ENCODE measurements at places on chromosomes 1 and 21.

GRCh38 chr1:154657556-154657955, 49.6 kb upstream of the ADAR start:
- DNase-seq, result no peak

DNA sequence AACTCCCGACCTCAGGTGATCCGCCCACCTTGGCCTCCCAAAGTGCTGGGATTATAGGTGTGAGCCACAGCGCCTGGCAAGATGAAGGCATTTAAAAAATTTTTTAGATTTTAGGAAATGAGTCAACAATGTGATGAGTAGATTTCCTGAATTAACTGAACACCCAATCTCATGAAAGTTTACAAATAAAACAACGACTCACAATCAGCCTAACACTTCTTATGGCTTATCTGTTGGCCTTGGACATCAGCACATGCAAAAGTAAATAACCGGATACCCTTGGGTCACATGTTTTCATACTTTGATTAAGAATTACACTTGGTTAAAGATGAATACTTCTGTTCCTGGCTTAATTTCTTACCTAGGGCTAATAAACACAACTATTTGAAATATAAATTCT, 3.0 kb downstream of the GNG12 start:
- no peak for DNase-seq

DNA sequence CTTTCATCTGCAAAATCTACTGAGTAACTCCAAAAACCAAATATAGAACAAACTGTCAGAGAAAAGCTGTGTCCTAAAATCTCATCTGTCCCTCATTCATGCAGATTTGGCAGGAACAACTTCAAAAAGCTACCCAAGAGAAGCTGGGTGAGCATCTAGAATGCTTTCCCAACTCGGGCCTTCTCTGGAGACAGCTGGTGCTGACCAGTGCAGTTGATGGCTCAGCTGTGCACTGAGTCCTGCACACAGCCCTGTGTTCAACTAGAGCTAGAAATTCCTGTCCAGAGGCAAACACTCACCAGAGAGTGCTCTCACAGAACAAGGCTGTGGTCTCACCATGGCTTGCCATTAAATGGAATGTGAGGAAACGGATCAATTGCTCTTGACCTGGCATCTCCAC, 202.8 kb downstream of the ASTN1 start:
- no peak for DNase-seq

GRCh38 chr1:72111662-72112061, 170.7 kb downstream of the NEGR1 start:
- no peak for DNase-seq

DNA sequence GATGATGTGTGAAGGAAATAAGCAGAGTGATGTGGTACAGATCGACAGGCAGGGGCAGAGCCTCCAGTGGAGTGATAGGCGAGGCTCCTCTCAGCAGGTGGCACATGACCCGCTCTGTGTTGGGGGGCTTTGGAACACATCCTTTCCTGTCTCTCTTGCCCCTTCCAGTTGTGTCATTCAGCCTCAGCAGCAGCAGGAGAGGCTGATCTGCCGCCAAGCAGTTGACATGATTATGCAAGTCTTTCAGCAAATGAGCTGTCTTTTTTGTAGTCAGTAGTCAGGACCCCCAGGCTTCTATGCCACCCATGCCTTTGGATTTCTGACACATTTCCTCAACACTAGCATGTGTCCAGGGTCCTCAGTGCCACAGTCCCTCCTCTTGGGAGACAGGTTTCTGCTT, 307.1 kb upstream of the C1orf174 start:
- no peak for DNase-seq

DNA sequence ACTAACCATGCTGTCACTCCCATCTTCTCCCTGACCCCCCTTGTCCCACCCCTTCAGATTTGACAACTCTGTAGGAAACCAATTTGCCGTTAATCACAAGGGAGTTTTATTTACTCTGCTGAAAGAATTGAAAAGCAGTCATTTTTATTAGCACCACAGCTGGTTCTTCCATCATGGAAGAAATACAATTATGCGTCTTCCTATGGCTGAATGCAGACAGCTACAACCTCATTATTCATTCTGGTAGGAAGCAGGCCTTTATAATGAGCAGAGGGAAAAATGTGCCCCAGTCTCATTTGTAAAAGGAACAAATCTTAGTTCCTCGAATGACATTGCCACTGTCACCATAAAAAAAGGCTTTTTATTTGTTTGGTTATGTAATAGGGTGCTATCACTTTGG, 35.2 kb downstream of the JUN start:
- DNase-seq, result no peak

GRCh38 chr1:83800066-83800465, 198.9 kb downstream of the TTLL7 start:
- no peak for DNase-seq

- DNase-seq, result peak; percentile 63
Measured at GRCh38 chr1:22930240-22930912, 42.3 kb downstream of the LACTBL1 start.

GRCh38 chr21:35265170-35265877, 216.2 kb upstream of the RUNX1 start:
- no peak for DNase-seq

GRCh38 chr1:155334962-155335361, 14.3 kb downstream of the RUSC1 start:
- DNase-seq, result no peak

- no peak for DNase-seq
Measured at GRCh38 chr1:150566589-150567340, 12.6 kb downstream of the MCL1 start.

DNA sequence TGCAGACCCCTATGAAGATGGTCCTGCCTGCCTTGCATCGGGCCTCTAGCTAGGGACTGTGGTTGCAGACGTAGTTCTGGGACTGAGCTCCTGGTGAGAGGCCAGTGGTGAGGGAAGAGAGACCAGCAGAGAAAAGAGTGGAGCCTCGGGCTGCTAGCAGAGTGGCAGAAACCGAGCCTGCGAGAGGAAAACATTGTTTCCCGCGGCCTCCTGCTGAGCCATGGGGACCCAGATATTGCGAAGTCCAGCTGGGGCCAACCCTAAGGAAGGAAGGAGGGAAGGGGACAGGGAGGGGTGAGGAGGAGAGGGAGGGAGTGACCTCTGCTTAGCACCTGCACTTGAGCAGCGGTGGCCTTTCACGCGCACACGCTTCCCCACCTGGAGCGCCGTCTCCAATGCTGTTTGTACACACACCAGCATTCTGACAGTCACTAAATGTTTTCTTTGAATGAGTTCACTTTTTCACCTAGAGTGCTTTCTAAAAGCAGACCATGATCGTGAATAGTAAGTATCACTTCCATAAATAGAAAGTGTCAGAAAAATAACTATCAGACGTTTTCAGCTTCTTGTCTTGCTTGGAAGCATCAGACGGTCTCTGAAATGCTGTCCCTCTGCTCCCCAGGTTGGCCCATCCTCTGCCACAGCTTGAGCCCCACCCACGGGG, 2.5 kb upstream of the FNDC10 start:
- DNase-seq, result peak; percentile 68

- no peak for DNase-seq
Measured at GRCh38 chr1:11157394-11157793, 31.8 kb upstream of the ANGPTL7 start.

- DNase-seq, result no peak
Measured at GRCh38 chr21:27673581-27673980, 706.7 kb upstream of the ADAMTS5 start.
